ENCODE measurements at places on chromosomes 2 and 18.

DNA sequence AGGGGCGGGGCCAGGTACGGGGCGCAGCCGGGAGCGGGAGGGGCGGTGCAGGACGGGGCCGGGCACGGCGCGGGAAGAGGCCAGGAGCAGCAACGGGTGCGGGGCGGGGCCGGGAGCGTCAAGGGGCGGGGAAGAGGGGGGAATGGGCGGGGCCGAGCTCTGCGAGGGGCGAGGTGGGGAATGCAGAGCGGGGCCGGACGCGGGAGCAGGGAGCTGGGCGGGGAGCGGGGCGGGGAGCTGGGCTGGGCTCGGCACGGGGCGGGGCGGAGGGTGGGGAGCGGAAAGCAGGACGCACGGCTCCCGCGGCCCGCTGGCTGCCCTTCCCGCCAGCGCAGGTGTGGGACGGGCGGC lies at the start of gene IMPA2:
Gene IMPA2 (plus strand): TSS at position 316 of the 351 bp plus-strand sequence. CDS start 163 bp downstream, outside the sequence.
- no peak for DNase-seq

DNA sequence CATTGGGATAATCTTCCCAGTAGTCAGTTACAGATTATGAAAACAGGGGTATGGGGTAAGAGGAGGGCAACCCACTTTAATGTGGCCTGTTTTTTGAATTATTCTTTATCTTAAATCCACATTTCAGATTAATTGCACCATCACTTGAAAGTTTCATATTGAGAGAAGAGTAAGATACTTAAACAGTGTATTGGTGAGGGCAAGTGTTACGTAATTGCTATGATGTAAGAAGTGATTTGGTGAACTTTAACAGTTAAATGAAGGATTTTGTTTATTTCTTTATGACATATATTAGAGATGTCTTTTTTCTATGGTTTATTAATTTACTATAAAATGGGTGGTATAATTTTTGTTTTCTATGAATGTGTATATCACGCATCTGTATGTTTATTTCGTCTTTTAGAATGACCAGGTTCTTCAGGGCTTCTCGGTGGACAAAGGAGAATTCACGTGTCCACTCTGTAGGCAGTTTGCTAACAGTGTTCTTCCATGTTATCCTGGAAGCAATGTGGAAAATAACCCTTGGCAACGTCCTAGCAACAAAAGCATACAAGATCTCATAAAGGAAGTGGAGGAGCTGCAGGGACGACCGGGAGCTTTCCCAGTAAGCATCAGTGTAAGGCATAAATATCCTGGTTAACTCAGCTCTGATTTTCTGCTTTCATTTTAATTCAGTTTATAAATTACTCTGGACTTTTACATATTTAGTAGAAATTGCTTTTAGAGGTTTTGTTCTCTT lies 171.2 kb upstream of the MYO3B start:
- no peak for DNase-seq

GRCh38 chr2:237153181-237153580 lies 67.5 kb downstream of the COPS8 start:
- DNase-seq = no peak

DNA sequence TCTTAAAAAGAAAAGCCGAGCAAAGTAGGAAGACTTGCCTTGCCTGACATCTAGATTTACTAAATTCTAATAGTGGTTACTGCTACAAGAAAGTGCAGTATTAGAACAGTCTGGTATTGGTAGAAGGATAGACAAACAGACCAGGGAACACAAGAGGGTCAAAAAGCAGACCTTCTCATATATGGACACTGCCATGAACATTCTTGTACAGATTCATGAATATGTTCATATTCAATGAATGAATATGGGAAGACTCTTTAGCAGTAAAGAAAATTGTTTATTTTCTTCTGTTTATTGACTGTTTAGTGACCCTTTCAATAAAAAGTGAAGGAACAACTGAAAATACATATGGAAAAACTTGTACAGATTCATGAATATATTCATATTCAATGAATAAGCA lies 37.6 kb downstream of the DTNB start:
- DNase-seq = no peak

Data from stimulated activated CD4-positive, alpha-beta T cell treated with anti-CD3 and anti-CD28 coated beads, Interleukin-15, amount 100 ng/mL, for 24 hours (primary cell).